ENCODE measurements at places on chromosomes 11 and 22.

DNA sequence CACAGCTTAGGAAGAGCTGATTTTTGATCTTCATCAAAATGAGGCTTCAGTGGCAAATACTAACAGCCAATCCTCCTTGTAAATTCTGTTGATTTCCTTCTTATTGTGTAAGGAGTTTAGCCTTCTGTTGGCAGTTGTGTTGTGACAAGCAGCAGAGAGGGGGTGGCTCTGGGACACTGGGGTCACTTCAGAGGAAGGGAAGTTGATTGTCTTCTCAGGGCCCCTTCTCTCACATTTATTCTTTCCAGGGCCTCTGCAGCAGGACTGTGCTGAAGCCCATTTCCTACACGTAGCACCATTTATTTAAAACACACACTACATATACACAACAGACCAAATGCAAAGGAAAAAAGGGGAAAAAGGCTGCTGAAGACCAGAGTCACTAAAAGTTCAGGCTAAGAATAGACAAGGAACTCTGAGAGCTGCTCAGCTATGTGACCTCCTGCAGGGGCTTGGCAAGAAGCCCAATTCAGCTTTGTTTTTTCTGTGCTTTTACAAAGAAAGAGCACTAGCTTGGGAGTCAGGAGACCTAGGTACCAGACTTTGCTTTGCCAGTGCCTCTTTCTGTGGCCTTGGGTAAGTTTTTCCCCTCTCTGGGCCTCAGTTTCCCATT is 28.3 kb upstream of the UPB1 start:
- no peak for DNase-seq

GRCh38 chr11:103806130-103806895 is 230.1 kb upstream of the DDI1 start:
- no peak for DNase-seq

DNA sequence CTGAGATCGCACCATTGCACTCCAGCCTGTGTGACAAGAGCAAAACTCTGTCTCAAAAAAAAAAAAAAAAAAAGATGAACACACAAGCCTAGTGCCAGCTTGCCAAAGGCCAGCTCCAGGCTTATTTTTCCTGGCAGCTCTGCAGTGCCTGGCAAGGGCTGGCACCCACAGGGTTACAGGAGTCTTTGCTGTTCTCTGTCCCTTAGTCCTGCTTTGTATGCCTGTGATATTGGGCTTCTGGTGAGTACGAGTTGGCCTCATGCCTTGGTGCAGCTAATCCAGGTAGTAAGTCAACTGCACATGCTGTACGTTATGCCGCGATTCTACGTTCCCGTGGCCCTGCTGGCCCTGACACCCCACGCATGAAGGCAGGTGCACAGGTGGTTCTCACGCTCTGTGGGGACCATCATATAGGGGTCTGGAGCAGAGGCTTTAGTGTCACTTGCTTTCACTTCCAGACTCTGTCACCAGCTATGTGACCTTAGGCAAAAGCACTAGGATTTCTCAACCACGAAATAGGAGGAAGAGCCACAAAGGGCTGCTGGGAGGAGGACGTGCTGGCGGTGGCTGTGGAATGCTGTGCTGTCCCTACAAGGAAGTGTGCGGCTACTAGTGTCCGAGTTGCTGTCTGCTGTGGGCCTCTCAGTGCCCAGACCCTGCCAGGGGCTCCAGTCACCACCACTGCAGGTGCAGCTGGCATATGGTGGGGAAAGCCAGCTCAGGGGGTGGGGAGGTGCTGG is 21.4 kb upstream of the RASL10A start:
- DNase-seq: no peak

- DNase-seq: no peak
Measured at GRCh38 chr22:46895753-46896152, 133.3 kb downstream of the TBC1D22A start.

- no peak for DNase-seq
Measured at GRCh38 chr11:78219493-78220217, 30.9 kb downstream of the USP35 start.

- DNase-seq: no peak
Measured at GRCh38 chr11:40125054-40125453, 1334.4 kb downstream of the LRRC4C start.

- DNase-seq: no peak
Measured at GRCh38 chr11:134659882-134660281, 247.8 kb upstream of the B3GAT1 start.

GRCh38 chr22:27347951-27348350 is 453.6 kb downstream of the MN1 start:
- DNase-seq: no peak

GRCh38 chr22:30424534-30425326 is 838 bp upstream of the MTFP1 start:
- DNase-seq: no peak
